ENCODE measurements at places on chromosomes 3 and 15.
A peak's percentile ranks its signal among the peaks of the same experiment; 100 is the strongest.

- DNase-seq = no peak
Observed at GRCh38 chr3:45986303-45986982, 9.2 kb downstream of the FYCO1 start.

DNA sequence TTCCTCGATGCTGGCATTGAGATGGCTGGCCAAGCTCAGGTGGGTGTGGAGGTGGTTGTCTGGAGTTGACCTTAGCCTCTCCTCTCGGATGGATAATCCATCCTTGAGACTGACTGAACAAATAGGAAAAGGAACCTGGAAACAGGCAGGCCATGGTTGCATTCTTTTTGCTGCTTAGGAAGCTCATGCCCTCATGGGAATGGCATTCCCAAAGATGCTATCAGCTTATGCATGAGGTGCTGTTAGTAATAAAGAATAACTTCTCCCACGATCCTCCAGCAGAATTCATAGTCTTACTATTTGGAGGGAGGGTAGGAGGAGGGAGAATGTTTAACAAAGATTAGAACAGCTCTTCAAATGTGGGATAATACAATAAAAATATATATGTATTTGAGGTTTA is 303.0 kb upstream of the TPM1 start:
- no peak for DNase-seq

DNA sequence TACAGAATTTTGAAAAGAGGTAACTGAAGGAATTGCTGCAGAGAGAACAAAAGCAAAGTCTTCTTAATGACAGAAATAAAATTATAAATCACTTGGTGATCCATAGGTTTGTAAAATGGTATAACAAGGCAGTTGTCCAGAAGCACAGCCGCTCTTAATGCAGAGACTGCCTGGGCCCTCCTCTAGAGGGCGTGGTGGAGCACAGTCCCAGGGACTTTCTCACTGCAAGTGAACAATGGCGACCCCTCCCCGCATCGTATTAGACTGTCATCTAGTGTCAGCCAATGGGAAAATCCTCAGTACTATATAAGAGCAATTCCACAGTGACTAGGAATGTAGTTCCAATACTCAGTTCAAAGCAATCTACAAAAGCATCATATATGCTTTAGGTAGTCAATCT is 26.4 kb upstream of the ZBED2 start:
- no peak for DNase-seq

DNA sequence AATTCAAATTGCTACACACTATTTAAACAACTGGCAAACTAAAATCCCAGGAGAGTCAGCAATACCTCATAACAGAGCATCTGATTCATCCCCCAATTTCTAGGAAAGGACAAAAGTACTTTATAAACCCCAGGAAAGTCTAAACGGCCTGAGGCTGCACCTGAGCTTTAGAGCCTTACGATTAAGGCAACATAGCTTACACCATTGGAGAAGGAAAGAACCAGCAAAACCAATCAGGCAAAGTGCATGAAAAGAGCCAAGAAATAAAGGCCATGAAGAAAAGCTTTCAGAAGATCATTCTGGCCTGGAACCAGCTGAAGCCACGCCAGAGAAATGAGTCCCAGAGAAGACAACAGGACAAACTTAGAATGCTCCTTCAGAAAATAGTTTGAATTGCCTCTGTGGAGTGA is 48.1 kb downstream of the PTPN9 start:
- no peak for DNase-seq

DNA sequence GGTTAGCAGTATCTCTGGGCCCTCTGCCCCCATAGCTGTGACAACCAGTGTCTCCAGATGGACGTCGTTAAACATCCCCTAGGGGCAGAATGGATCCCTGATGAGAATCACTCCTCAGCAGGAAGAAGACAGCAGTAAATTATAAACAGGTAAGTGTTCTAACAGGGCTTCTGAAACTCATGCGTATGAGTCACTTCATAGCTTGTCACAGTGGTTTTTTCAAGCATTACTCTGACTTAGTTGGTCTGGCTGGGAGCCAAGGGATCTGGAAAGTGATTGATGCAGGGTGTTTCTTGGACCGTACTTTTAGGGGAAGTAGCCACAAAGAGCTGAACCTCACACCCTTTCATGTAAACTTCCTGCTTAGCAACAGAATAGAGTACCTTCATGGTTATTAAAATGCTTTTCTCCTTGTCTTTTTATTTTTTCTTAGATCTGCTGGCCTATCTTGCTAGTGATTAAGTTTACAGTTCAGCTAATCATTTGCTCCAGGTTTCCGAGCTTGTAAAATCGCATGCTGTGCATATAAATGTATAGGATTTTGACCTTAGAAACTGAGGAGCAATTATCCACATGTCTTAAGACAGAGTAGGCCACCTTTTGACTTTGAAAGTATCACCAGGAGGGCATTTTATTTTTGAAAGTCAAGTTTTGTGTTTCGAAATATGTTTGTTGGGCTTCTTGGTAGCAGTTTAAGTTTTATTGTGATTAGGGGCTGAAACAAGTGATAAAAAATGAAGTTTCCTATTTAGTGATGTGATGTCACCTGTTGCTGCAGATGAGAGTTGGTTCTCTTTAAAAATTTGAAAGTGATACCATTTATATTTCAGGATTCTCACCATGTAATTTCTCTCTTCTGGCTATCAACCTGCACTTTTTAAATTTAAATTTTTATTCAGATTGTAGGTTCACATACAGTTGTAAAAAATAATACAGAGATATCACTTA is 333.9 kb downstream of the PTPRG start:
- DNase-seq = no peak

DNA sequence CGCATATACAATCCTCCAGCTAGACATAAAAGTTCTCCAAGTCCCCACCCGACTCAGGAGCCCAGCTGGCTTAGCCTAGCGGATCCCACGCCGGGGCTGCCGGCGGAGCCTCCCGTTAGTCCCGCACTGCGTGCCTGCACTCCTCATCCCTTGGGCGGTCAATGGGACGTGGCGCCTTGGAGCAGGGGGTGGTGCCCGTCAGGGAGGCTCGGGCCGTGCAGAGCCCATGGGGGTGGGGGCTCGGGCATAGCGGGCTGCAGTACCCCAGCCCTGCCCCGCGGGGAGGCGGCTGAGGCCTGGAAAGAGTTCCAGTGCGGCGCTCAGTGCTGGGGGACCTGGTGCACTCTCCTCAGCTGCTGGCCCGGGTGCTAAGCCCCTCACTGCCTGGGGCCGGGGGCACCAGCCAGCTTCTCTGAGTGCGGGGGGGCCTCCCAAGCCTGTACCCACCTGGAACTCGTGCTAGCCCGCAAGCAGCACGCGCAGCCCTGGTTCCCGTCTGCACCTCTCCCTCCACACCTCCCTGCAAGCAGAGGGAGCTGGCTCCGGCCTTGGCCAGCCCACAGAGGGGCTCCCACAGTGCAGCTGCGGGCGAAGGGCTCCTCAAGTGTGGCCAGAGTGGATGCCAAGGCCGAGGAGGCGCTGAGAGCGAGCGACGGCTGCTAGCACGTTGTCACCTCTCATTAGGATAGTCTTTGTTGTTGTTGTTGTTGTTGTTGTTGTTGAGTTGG is 12.2 kb upstream of the CCDC50 start:
- no peak for DNase-seq

DNA sequence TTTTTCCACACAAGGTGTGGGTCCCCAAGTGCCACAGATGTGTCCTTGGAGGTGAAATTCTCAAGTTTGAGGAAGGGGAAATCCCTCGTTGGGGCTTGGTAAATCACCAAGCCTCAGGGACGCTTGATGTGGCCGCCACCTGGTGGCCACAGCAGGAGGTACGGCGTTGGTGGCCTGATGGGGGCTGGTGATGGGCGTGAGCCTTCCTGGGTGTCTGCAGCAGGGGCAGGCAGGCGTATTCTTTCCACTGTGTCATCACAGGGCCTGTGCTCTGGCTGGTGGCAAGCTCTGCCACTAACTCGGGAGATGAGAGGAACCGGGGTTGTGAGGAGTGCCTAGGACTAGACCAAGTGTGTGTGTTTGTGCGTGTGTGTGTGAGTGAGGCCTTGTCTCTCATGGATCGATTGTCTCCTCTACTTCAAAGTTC is 4.2 kb downstream of the ACOX2 start:
- DNase-seq = peak; percentile 87

GRCh38 chr3:131047582-131047981 is 20.9 kb downstream of the NEK11 start:
- DNase-seq = no peak
